ENCODE measurements at places on chromosomes 12 and 14.

DNA sequence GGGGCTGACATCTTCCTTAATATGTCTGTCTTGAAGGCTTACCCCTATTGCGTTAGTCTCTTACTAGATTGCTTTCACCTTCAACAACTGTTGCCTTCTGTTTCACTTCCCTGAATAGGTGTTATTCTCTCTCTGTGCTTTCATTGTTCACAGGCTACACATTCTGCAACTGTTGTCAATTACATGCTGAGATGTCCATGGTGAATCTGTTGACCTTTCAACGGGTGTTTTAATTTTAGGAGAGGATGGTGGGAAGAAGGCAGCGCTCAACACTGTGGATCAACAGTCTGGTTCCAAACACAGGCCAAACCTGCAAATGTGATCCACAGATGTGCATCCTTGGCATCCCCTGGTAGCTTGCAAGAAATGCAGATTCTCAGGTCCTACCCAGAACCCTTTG is 101.9 kb downstream of the DACT1 start:
- DNase-seq = no peak

- DNase-seq = no peak
These were observed 179.0 kb downstream of the TSPAN9 start for GRCh38 chr12:3256103-3256631.

GRCh38 chr12:114661245-114661644 is 22.7 kb downstream of the TBX3 start:
- DNase-seq = no peak

DNA sequence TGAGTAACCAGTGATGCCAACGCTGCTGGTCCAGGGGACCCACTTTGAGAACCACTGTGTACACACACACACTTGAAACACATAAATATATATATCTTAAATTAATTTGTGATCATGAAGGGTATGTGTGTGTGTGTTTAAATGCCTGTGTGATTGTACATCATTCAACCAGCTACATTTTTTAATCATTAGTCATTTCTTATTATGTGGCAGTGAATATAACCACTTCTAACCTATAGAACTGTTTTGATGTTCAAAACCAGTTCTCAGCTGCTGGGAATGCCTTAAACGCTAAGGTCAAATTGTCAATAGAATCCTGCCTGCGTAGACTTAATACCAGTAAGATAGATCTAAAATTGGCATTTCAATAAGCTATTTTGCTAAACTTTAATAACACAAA is 330.0 kb downstream of the SYT1 start:
- DNase-seq = no peak

GRCh38 chr12:76548222-76548837 is 11.2 kb downstream of the OSBPL8 start:
- DNase-seq = no peak

DNA sequence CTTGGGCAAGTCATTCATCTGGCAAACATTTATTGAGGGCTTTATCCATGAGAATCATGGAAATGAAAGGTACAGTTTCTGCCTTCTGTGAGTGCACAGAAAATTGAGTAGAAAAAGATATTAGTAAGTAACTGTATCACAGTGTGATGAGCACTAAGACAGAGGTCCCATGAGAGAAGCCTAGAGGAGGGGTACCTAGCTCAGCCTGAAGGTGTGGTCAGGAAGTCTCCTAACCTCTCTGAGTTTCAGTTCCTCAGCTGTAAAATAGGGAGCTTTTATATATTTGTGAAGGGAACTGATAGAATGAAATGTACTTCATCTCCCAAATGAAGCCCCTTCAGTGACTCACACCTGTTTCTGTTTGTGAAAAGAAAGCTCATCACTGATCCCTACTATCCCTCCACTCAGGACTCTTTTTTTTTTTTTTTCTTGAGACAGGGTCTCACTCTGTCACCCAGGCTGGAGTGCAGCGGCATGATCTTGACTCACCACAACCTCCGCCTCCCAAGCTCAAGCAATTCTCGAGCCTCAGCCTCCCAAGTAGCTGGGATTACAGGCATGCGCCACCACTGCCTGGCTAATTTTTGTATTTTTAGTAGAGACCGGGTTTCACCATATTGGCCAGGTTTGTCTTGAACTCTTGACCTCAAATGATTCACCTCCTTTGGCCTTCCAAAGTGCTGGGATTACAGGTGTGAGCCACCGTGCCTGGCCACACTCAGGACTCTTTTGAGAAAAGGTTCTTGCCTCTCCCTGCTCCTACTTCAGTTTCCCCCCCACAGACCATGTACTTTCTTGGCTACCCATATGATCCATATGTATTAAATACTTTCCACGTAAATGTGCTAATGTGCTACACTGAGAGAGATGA is 93.7 kb upstream of the FUT8 start:
- DNase-seq = no peak

DNA sequence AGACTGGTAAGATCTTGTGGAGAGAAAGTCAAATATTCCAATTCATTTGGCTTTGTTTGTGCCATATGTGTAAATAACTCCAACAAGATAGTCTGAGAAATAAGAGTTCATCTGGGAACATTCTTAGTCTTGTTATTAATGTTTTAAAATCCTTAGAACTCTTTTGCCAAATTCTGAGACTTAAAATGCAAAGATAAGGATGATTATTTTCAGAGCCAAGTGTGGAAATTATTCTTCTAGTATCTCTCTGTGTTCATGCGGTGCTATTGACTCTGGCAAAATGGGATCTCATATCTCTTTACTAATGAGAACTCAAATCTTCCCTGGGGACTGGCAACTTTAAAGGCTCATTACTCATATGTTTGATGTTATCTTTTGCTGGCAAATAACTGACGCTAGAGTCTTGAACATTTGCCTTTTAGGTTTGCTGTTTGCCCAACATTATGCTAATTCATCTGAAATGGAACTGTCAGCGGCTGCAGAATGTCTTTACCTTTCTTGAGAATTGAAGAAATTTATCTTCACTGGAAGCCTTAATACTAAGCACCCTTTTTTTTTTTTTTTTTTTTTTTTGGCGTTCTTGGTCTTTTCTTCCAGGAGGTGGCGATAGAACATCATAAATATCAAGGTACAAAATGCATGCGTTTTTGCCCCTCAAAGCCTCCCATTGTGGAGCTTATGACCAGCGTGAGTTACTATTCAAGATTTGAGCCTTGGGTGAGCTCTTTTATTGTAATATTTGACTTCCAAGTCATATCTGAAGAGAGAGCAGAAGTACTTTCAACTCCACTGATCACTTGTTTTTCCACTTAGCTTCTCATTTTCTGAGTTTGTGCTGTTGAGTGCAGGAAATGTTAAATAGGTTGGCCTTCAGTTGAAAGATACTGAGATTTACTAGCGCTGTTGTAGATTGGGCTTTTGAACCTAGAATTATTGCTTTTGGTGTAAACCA is 86.5 kb downstream of the CAND1 start:
- no peak for DNase-seq

GRCh38 chr14:93332397-93332852 is 411 bp downstream of the BTBD7 start:
- peak; percentile 71 for DNase-seq

GRCh38 chr12:65592416-65592815 is 231.9 kb upstream of the HMGA2 start:
- no peak for DNase-seq

DNA sequence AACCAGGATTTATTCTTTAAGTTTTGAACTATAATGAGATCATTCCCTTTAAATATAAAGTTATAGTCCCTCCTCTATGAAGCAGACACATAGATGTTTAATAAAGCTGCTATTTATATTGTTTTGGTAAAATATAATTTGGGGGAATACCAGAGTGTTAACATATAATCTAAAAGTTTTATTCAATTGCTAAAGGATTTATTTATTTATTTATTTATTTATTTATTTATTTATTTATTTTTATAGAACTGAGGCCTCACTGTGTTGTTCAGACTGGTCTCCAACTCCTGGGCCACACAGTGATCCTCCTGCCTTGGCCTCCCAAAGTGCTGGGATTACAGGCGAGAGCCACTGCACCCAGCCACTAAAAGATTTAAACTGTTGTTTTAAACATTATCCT is 98.6 kb downstream of the KICS2 start:
- no peak for DNase-seq

GRCh38 chr12:85662207-85662602 is 174.0 kb downstream of the RASSF9 start:
- no peak for DNase-seq

GRCh38 chr12:30219047-30219446 is 435.3 kb upstream of the TMTC1 start:
- DNase-seq = no peak

- DNase-seq = no peak
These were observed 151.0 kb upstream of the ARHGAP5 start for GRCh38 chr14:31926123-31926522.

DNA sequence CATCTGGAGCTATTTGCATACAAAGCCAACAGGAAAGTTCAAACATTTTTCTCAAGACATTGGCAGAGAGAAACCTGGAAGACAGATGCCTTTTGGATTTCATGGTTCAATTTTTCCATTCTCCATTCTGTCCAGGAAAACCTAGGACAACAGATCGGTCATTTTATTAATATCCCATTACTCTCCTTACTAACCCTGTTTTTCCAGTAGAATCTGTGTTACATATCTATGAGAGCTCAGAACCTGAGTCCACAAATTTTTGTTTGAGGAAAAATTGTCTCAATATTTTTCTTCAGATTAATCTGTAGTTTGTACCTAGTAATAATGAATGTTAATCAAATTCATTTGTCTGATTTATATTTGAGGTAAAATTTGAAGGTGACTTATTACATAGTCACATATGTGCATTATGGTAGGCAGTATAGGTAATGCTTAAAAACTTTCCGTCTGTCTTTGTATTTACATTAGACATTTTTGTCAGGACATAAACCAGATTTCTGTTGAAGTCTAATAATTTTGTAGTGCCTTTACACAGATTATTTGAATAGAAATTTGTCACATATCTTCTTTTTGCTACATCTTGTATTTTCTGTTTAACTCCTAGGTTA is 75.3 kb downstream of the CCDC91 start:
- DNase-seq = no peak

GRCh38 chr12:21546716-21547115 is 20.6 kb downstream of the SPX start:
- DNase-seq = no peak

- no peak for DNase-seq
These were observed 61.8 kb upstream of the DIO3 start for GRCh38 chr14:101499513-101499912.

DNA sequence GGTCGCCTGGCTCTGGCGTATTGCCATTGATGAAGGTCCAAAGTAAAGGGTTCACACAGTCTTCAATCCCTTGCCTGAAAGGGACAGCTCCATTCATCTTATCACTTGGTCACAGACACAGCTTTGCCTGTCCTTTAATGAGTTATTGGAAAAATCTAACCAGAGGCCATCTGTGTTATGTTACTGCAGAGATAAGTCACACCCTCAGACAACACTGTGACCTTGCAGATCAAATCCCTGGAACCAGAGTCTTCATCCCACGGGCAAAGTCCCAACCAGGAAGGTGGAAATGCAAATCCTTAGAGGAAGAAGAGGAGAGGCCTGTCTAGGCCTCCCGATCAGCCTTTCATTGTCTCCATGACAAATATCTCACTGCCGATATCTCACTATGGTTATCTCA is 68.3 kb upstream of the SCN8A start:
- no peak for DNase-seq

DNA sequence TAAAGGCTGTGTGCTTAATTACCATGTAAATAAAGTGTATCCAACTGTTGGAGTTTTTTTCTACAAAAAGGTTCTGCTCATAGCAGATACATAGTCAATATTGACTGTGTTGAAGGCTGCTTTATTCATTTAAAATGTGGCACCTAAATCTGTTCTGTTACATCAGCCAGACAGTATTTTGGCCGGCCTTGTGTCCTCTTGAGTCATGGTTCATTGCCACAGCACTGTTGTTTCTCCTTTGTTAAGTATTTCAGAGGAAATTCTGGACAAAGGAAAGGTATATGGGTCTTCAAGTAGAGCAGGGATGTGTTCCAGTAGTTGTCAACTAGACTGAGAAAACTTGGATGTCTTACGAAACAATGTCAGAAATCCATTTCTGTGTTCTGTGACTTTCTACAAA is 95.5 kb downstream of the SLC38A6 start:
- no peak for DNase-seq

GRCh38 chr12:110972866-110973265 is 52.5 kb upstream of the MYL2 start:
- DNase-seq = no peak

- no peak for DNase-seq
These were observed 4.2 kb downstream of the HSPB8 start for GRCh38 chr12:119182701-119183493.
